ENCODE measurements at places on chromosomes 6 and 20.

- DNase-seq = no peak
These were observed 24.4 kb downstream of the GRIK2 start for GRCh38 chr6:101417900-101418299.

DNA sequence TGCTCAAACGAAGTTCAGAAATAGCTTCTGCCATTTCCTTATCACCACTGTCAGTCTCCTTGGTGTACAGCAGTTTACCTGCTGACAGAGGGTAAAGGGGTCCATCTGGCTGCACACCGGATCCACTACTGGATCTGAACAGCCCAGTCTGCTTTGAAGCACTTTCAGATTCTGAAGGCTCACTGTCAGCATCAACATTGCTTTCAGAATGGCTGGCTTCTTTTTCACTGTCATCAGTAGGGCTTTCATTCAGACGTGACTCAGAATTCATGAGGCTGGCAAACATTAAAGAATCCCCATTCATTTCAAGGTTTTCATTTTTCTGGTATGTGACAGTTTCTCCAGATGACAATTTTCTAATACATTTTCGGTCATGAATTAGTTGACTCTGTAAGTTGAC, 21.0 kb upstream of the PNISR start:
- DNase-seq = no peak

DNA sequence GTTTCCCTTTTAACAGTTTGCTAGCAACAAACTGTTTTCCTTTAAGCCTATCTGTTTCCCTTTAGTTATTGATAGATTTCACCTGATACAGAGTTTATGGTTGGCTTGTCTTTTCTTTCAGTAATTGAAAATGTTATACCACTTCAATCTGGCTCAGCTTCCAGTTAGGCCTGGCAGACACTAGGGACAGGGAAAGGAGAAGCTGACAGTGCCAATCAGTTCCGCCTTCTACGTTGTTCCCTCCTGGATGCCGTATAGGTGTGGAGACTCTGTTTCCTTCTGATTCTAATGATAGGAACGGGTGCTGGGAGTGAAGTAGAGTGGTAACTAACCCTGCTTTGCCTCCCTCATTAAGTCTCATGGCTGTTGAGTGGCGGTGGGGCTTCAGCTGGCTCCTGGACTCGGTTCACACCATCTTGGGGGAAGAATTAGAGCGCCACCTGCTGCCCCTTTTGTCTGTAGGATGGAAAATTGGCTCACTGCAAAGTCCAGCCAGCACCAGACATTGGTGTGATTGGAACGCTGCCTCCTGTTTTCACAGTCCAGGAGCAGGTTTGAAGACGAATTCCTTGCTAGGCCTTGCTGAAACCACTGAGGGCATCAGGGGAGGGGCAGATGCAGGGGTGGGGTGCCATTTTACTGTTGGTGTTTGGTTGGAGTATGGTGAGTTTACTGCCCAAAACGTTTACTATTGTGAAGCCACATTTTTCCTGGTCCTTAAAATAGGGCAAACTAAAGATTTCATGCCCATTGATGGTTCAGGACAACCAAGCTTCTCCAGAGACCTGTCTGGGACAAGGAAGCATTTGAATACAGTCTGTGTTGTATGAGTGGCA, 1729.5 kb downstream of the GRIK2 start:
- no peak for DNase-seq

GRCh38 chr6:160167604-160168399, 46.2 kb downstream of the SLC22A1 start:
- no peak for DNase-seq

DNA sequence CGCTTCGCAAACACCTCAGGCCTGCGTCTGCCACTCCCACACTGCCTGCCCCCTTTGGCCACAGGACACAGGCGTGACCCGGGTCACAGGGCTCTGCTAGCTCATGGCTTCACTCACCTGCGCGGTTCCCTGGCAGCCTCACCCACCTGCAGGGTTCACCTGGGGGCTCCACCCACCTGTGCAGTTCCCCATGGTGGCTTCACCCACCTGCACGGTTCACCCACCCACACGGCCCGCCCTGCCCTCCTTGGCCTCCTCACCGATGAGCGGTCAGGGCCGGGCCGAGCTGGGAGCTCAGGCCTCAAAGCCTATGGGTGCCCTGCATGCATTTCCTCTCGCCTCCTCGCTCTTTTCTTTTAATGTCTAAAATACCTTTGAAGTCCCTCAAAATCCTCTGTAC, 54.7 kb downstream of the SMOC2 start:
- DNase-seq = no peak

GRCh38 chr6:36305885-36306284, 30.8 kb downstream of the BNIP5 start:
- no peak for DNase-seq

DNA sequence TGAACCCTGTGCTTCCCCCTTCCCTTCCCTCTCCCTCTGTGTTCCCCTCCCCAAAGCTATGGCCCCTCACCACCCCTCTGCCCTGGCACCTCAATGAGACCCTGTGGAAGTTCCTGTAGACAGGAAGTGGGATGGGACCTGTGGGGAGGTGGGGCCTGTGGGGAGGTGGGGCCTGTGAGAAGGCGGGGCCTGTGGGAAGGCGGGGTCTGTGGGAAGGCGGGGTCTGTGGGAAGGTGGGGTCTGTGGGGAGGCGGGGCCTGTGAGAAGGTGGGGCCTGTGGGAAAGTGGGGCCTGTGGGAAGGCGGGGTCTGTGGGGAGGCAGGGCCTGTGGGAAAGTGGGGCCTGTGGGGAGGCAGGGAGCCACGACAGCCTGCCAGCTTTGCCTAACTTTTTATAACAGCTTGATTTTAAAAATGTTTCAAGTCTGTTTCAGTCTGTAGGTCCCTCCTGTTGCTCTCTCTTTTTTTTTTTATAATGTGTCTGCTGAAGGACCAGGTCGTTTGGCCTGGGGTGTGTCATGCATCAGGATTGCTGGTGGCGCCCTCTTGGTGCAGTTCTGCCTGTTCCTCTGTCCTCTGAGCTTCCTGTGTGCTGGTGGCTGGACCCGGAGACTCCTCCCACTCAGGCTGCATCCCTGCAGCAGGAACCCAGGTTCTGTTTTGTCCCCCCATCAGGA, 70.5 kb upstream of the SLCO4A1 start:
- DNase-seq = no peak

- DNase-seq = no peak
These were observed 14.3 kb downstream of the TTBK1 start for GRCh38 chr6:43257367-43258145.

DNA sequence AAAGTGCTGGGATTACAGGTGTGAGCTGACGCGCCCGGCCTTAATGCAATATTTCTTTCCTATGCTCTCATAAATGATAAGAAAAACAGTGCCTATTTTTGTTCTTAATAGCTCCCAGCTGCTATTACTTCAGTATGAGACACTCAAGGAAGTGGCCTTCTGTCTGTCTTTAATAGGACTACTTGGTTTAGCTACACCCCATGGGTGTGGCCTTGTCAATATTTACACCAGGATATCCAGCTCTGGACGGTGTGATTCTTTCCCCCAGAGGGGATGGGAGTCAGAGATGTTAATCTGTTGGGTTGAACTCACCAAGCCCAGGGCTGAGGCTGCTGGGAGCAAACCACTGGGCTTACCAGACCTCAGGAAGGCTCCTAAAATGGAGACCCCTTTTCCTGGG, 134.2 kb downstream of the CEP57L1 start:
- no peak for DNase-seq

DNA sequence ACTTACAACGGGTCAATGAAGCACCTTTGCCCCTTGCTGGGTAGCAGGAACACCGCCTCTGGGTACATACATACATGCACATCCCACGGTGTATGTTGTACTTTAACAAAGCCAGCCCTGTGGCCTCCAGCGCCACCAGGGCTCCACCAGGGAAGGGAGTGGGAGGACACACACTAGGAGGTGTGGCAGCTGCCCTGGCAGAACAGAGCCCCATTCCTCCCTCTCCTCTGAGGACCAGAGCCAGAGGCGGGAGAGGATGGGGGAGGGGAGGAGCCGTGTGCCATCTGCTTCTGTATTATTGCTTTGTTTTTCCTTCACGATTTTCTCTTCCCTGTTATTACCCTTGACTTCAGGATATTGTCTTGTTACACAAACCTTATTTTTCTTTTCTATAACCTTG, 105.8 kb upstream of the TRAF3IP2 start:
- no peak for DNase-seq

- no peak for DNase-seq
These were observed 40.2 kb upstream of the NEDD9 start for GRCh38 chr6:11272491-11273192.

DNA sequence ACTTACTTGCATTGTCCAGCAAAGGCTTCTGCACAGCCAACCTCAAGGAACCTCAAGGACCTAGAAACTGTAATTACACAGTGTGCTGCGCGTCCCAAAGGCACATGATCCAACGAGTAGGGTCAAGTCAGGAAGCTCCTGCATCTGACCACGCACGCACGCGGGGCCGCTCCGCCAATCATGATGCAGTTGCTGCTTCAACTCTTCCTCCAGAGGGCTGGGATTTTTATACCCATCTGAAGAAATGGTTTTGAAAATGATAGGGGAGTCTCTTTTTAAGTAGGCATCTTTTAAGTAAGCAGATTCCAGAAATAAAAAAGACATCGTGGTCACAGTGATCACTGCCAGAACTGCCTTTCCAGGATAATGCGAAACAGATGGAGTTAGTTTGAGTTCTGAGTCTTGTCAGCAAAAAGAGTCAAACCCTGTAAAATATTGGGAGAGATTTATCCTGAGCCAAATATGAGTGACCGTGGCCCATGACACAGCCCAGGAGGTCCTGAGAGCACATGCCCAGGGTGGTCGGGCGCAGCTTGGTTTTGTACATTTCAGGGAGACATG, 34.0 kb downstream of the KIF25 start:
- DNase-seq = no peak

GRCh38 chr6:139257291-139257690, 34.5 kb downstream of the TXLNB start:
- DNase-seq = no peak

DNA sequence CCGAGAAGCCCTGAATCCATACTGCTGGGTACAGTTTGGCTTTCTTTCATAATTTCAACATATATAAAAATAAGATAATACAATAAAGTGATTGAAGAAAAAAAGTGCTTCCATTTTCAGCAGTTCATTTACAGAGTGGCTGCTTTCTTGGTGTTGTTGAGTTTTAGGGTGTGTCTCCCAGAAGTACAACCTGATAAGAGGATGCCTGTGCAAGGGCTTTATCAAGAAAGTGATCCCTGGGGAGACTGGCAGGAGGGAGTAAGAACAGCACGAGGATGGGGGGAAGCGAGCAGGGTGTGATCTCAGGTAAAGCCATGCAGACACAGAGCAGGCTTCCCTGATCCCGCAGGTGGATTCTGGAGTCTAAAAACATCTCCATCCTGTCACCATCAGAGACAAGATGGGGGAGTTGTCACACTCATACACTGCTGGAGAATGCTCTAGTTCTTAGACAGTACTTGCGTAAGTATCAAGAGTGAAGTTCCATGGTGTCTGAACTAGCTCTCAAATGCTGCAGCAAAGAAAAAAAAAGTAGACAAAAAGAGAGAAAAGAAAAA, 395.9 kb downstream of the CDH26 start:
- no peak for DNase-seq

DNA sequence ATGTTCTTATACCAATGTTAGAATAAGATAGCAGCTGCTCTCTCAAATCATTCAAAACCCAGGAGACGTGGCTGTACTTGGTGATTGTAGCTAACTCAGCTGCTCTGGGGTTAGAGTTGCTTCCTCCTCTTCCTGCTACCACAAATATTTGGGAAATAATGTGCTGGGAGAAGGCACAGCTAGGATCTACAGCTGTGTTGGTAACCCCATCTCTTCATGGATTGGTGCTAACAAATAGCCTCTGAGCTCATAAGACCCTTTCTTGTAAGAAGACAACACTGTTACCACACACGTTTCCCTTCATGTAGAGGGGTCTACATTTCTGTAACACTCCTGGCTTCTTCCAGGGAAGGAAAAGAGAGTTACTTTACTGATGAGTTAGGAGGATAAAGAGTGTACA, 911.0 kb upstream of the CITED2 start:
- no peak for DNase-seq

DNA sequence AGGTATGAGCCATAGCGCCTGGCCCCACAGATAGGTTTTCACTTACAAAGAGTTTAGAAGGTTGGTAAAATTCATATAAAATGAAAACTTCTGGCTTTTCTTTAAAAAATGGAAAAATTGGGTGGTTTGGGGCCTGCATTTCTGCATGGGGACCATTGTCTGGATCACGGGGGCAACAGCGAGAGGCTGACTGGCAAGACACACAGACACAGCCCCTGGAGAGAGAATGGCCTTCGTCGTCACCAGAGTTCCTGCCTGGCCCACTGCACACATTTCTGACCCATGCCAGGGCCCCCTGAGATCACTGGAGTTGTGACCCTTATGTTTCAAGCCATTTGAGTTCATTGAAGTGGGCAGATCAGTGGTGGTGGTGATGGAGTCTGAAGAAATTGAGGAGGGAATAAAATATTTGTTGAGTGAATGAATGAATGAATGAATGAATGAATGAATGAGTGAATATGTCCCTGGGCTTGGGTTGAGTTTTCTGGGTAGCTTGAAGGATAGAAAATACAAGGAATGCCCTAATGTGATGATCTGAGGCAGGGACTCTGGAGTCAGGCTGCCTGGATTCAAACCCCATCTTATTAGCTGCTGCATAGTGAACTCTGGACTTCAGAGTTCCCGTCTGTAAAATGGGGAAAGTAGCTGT, 173.8 kb downstream of the ZFP64 start:
- DNase-seq = no peak

DNA sequence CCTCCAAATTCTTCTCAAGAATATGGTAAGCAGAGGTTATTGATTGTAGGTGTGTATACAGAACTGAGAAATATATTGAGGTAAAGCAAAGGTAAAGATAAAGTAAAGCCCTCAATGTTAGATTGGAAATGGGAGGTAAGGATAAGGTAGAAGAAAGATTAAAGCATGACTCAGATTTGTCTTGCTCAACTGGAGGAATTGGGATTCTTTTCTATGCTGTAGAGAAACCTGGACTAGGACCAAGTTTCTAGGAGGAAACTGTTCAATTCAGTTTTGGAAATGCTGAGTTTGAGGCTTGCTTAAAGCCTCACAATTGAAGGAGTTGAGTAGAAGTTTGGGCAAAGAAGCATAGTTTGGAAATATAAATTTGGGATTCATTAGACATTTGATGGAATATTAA, 634.0 kb upstream of the PTCHD4 start:
- DNase-seq = no peak

DNA sequence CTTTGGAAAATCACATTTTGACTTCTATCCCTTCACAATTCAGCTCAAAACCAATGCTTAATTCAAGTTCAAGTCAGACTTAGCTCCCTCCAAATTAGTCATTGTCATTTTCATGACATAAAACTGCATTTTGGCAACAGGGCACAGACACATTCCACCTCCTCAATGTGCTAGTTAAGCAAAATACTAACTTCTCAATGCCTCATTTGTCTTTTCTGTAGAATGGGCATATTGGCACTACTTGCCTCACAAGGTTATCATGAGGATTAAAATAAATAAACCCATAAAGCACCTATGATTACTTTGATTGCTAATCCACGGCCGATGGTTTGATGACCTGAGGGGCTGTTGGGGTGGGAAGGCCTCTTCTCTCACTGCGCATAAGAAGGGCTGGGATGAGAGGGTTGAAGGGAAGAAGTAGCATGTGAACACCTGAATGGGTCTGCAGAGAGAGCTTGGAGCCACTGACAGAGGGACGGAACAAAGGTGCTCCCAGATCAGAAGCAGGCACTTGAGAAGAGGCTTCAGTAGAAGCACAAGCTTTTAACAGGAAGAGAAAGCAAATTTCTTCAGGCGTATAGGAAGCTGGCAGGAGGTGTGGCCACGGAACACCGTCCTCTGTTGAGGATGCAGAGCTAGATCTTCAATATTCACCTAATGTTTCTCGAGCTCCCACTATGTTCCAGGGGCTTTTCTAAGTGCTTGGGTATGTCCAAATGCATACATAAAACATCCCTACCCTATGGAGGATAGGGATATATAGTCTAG, 11.7 kb upstream of the TBC1D7 start:
- no peak for DNase-seq
